ENCODE measurements at places on chromosomes 5 and 9.

GRCh38 chr5:83924891-83925290 lies 204.2 kb upstream of the HAPLN1 start:
- no peak for DNase-seq

GRCh38 chr9:107644733-107645463 lies 155.3 kb upstream of the KLF4 start:
- DNase-seq, result no peak

DNA sequence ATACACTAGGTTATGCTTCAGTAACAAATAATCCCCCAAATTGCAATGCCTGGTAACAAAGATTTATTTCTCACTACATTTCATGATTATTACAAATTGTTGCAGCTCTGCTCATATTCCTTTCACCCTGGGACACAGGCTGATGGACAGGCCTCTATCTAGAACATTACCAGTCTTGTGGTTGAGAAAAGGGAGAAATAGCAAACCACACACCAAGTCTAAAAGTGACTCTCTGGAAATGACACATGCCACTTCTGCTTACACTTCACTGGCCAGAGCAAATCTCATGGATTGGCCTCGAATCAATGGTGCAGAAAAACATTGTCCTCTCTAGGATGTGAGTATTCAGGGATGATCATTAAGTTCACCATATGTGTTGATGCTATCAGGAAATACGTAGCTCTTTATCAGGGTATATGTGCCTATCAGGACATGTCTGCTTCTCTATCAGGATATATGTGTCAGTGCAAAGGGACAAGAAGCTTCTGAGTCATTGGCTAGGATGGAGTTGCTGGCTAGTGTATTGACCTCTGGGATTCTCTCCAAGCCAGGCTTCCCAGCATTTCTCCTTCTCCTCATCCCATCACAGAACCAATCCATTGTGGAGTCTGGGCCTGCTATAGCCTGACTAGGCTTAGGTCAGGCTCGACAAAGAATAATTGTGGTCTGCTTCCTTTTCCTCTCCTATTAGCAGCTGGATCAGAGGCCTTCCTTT lies 91.1 kb upstream of the CEP78 start:
- no peak for DNase-seq

- no peak for DNase-seq
Observed at GRCh38 chr9:128916204-128916603, 4.6 kb upstream of the PHYHD1 start.

GRCh38 chr5:154038261-154038706 lies 426 bp downstream of the FAM114A2 start:
- no peak for DNase-seq

GRCh38 chr9:83569326-83569725 lies 31.1 kb upstream of the FRMD3 start:
- DNase-seq, result no peak

DNA sequence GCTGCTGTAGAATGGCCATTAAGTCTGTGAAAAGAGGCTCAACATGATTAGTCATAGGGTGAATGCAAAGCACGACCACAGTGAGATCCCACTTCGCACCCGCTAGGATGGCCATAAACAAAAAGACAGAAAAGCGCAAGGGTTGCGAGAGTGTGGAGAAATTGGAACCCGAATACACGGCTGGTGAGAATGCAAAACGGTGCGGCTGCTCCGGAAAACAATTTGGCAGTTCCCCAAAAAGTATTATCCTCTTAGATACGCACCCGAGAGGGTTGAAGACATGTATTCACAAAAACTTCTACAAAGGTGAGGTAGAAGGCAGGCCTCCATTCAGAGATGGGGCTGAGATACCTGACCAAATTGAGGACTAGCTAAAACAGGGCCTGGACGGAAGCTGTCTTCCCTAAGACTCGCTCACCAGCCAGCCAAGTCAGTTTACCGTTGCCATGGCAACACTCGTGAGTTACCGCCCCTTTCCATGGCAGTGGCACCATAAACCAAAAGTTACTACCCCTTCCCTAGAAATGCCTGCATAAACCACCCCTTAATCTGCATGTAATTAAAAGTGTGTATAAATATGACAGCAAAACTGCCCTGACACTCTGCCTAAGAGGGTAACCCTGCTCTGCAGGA lies 726 bp upstream of the PSMB7 start:
- no peak for DNase-seq

- no peak for DNase-seq
Observed at GRCh38 chr9:23635276-23635675, 190.8 kb downstream of the ELAVL2 start.

- DNase-seq, result no peak
Observed at GRCh38 chr9:93920131-93920800, 34.9 kb downstream of the BARX1 start.

DNA sequence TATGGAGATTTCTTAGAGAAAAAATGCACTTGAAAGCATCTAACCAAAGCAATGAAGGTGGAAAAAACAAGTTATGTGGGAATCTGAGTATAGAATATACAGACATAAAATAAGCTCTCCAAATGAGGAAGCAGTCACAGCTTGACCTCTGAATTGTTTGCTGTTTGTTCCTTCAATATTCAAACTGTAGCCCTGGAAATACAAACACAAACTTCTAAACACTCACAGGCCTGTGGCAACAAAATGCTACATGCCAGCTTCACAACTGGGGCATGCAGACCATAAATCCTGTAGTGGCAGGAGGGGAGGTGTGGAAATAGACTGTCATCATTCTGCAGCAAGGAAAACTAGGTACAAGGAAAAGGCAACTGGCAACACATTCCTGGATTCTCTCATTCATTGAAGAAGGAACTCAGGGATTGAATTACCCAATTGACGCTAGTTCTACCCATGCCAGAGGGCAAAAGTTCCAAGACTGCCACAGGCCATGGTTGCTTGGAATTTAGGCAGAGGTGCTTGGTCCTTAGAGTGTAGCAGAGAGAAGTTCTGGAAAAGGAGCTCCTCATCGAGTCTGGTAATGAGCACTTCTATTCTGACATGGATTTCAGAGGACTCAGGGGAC lies 349.6 kb downstream of the PDE4D start:
- peak; percentile 62 for DNase-seq

DNA sequence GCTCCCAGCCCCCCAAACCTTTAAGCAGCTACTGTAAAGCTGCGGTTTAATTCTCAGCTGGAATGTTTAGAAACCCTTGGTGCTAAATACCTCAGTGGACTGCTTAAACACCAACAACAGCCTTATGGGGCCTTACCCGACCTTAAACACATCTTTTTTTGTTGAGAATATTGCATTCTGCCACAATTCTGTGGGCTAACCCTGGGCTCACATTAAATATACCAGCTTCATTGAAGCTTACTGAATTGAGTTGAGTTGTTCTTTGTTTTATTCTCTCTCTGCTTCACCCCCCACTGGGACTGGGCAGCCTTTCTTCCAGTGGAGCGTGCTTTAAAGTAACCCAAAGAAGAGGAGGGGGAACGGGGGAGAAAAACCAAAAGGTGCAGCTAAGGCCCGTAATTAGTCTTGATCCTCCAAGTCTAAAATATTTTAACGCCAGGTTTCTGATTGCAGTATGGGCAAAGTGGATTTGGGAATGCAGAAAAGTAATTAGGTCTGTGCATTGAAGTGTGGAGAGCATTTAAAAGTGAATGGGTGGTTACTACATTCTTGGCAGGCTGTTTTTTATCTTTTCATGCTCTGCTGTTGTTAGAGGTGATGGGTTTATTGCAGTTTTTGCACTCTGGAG lies 281.2 kb downstream of the NR2F1-AS1 start:
- peak; percentile 27 for DNase-seq

- DNase-seq, result no peak
Observed at GRCh38 chr5:73155271-73156222, 17.4 kb upstream of the TMEM174 start.

- no peak for DNase-seq
Observed at GRCh38 chr5:95861221-95861863, 38.8 kb upstream of the GLRX start.

DNA sequence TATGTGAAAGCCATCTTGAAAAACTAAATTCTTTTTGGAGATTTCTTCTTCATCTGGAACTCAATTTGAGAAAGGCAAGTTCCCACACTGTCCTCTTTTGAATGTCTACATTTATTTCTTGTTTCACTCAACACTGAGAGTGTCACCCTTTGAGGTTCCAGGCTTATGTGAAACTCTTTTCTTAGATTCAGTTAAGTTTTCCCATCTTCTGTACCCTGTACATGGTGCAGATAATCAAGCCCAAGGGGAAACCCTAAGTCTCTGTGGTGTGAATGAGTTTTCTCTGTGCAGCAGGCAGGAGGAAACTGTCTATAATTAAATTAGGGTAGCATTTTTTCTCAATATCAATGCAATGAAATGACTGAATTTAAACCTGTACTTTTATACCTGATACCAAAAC lies 72.3 kb upstream of the PRLR start:
- DNase-seq, result no peak

DNA sequence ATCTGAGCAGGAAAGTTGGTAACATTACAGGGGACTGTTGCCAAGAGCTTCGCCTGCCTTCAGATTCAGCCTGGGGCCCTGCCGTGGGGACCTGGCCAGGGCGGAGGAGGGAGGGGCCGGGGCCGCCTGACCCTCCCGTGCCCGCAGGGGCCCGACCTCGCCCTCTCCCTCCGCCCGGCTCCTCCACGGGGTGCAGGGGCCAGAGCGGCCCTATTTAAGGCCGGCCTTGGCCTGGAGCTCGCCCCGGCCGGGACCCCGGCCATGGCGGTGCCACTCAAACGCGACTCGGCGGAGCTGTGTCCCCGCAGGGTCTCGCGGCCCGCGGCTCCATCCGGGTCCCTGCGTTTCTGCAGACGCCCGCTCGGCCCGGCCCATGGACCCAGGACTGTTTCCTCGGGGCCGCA lies 757 bp downstream of the TMEM250 start:
- DNase-seq, result no peak

DNA sequence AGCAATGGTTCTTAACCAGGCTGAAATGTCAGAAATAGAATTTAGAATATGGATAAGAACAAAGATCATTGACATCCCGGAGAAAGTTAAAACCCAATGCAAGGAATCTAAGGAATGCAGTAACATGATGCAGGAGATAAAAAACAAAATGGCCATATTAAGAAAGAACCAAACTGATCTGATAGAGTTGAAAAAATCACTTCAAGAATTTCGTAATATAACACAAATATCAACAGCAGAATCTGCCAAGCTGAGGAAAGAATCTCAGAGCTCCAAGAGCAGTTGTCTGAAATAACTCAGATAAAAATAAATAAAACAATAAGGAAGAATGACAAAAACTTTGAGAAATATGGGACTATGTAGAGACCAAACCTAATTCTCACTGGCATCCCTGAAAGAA lies 37.8 kb upstream of the TAS2R1 start:
- DNase-seq, result no peak

DNA sequence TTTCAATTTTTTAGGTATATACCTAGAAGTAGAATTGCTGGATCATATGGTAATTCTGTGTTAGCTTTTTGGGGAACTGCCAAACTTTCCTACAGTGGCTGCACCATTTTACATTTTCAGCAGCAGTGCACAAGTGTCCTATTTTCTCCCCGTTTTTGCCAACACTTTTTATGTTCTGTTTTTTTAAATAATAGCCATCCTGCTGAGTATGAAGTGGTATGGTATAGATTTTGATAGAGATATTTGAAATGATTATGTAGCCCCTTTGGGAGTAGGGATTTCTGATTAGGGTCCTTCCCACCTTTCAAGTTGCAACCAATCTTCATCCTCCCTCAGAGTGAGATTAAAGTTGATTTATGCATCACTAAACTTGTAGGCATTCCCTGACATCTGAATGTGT lies 76.5 kb downstream of the ARHGEF28 start:
- no peak for DNase-seq

Measured in NCI-H2081 (cell line).